A549 (cell line): ENCODE measurements at places on chromosomes 3 and 15.
A peak's percentile ranks its signal among the peaks of the same experiment; 100 is the strongest.

- DNase-seq: no peak
These were observed 175.2 kb downstream of the TAFA4 start for GRCh38 chr3:68757157-68757556.

- DNase-seq: no peak
These were observed 11.9 kb upstream of the TKT start for GRCh38 chr3:53267766-53268165.

- DNase-seq: no peak
These were observed 118.8 kb downstream of the TMCO5A start for GRCh38 chr15:38053205-38053604.

DNA sequence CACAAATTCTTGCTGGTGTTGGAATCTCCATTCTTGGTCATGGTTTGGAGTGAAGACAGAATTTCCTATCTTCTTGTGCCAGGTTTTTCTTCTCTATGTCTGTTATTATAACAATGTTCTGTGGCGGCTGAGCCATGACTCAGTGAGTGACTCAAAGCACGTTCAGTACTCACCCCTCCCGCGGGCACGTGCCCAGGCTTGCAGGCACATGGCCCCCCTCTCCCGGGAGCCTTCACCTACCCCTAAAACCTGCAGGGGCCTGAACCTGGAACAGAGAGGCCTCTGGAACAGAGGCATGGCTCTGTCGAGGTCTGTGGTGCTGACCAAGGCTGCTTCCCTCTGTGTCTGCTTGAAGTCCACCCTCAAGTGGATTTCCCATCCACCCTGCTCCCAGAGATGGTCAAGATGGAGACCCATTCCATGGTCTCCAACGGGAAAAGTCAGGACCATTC is 27.6 kb downstream of the PLXNB1 start:
- no peak for DNase-seq

- DNase-seq: no peak
These were observed at the start of gene GRAMD2A for GRCh38 chr15:72197460-72198355. GRAMD2A (minus strand) TSS chr15:72197787.

DNA sequence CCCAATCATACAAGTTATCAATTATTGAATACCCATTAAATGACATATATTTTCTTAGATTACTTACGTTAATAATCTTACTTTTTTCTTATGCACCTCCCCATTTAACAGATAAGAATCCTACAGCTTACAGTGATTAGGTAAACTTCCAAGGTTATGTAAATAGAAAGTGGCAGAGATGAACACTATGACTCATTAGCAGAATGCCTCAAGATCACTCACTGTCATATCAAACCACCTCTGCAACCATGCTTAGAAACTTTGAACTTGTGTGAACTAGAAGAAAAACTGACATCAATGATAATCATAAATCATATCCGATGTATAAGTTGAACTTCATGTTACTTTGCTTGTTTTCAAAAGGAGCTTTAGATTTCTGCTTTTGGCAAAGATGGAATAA is 911.6 kb upstream of the ARPP21 start:
- DNase-seq: no peak

DNA sequence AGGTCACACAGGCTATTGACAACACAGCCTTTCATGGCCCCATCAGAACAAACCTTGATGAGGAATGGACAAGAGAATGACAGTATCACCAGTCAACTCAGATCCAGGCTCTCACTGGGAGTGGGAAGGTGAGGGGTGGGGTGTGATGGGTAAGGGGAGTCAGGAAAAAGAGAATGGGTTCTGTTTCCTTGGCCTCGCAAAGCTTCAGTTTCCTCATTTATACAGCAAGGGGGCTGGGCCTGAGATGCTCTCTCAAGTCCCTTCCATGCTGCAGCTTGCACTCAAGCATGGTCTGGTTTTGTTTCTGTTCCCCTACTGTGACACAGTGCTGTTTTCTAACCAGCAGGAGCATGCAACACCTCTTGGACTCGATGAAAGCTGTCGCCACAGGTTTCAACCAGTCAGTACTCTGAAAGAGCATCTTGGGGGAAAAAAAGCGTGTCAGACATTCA is 65.7 kb upstream of the IL12A start:
- no peak for DNase-seq

- peak; percentile 20 for DNase-seq
These were observed 23.6 kb upstream of the RPL35A start for GRCh38 chr3:197926418-197926817.

DNA sequence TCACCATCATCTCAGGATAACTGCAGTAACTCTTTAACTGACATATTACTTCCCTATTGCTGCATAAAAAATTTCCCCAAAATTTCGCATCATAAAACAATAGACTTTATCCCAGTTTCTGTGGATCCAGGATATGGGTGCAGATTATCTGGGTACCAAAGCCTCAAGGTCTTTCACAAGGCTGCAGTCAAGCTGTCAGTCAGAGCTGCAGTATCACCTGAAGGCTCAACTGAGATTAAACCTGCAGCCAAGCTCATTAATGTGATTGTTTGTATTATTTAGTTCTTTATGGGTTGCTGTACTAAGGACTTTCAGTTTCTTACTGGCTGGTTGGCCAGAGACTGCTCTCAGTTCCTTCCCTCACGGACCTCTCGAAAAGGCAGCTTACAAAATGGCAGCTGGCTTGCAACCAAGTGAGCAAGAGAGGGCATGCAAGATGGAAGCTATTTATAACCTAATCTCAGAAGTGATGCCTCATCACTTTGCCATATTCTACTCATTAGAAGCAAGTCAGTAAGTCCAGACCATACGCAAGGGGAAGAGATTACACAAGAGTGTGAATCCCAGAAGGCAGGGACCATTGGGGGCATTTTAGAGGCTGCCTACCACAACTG is 54.9 kb downstream of the DCUN1D1 start:
- no peak for DNase-seq

DNA sequence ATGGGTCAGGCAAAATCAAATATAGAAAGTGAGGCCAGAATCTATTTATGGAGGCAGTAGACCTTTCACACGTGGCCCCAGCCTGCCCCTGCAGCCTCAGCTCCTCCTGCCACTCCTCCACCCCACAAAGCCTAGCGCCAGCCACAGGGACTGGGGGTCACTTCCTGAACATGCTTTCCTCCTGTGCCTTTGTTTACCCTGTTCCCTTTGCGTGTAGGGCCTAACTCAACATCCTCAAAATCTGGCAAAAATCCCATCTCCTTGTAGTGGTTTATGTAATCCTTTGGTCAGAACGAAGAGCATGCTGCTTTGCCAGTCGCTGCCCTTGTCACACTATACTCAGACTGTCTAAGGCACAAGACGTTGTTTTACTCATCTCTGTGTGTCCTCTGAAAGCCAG is 39.6 kb downstream of the KBTBD12 start:
- no peak for DNase-seq

DNA sequence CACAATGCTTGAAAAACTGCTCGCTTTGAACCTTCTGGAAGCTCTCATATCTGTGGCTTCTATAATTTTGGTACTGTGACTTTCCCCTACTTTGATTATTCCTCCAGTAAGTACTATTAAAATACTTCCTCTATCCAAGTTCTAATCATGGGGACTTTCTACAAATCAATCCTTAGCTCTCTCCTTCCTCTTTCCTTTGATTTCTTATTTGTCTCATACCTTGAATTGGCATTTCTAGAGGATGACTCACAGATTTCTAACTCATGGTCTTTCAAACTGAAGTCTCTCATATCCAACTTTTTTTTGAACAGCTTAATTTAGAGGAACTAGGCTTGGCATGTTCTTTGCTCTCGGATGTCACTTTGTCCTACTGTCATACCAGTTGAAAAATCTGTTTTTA is 241.8 kb downstream of the TBC1D5 start:
- no peak for DNase-seq

GRCh38 chr3:12507591-12508281 is 23.5 kb downstream of the TSEN2 start:
- DNase-seq: no peak

DNA sequence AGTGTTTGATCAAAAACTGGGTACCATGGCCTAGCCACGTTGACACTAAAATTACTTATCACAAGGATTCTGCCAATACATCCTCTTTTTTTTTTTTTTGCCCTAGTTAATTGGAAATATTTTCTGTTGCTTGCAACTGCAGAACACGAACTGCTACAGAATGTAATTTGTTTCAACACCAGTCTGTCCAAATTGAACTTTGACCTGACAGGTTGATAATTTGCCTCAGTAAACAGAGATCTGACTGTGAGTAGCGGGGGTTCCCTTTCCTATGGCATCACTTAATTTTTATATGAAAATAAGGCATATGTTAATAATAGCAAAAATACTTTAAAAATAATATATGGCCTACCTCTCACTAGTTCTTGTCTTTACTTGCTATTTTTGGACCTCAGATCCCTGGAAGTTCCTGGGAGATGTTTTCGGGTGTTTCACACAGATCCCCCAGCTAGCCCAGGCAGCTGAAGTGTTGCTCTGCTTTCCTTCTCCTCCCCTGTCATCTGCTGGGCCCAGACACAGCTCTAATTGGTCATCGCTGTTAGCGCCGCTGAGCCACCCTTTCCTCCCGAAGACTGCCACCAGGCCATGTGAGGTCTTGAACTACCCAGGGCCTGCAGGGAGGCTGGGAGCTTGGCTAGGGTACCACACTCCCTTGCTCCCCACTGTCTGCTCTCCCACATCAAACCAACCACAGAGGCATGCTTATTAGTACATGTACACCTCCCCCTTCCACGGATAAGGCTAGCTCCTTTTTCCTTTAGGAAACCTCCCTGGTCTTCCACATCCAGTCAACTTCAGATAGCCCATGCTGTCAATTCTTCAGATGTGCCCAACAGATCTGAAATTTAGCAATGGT is 89.8 kb upstream of the RNF7 start:
- DNase-seq: no peak

- DNase-seq: no peak
These were observed 104.6 kb downstream of the ATP1B3 start for GRCh38 chr3:141981084-141981483.

- DNase-seq: no peak
These were observed 47.7 kb upstream of the ANKRD28 start for GRCh38 chr3:15845475-15845874.

GRCh38 chr3:127552038-127552437 is 38.5 kb downstream of the TPRA1 start:
- DNase-seq: no peak

DNA sequence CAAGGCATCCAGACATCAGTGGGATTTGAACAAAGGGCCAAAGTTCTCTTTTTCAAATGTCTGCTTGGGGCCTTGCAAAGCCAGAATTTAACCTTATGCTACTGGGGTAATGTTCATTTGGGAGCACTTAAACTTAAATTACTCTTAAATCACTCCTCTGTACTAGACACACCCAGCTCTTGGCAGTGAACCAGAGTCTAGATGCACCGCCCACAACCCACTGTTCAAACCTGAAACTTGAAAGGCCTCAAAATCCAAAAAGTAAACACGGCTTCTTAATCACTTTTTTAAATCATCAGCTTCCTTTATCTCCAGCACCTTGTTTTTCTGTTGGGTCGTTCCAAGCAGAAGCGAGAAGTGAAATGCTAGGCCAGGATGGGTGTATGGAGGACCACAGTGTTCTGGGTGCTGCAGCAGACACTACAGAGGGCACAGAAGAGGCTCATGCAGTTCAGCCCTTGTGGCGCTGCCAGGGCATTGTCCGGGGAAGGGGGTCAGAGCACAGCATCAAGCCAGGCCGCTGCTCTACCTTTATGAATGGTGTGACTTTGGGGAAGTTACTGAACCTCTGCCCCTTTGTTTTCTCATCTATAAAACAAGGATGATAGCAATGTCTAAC is 28.8 kb downstream of the MECOM start:
- DNase-seq: no peak

- DNase-seq: no peak
These were observed 9.3 kb downstream of the FOXL2 start for GRCh38 chr3:138937690-138938055.

DNA sequence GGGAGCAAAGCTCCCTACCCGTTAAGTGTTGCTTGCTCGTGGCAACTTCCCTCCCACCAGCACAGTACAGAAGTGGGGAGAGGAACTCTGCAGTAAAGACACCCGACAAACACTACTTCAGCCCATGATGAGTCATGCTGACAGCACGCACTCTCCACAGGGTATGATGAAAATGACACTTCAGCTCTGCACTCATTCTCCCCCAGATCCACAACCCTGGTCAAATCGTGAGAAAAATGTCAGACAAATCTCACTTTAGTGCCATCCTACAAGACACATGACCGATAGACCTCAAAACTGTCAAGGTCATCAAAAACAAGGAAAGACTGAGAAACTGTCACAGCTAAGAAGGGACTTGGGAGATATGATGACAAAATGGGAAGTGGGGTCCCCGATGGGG is 278.9 kb downstream of the OCA2 start:
- DNase-seq: peak; percentile 22

GRCh38 chr3:5464649-5465048 is 277.1 kb downstream of the EDEM1 start:
- DNase-seq: no peak

DNA sequence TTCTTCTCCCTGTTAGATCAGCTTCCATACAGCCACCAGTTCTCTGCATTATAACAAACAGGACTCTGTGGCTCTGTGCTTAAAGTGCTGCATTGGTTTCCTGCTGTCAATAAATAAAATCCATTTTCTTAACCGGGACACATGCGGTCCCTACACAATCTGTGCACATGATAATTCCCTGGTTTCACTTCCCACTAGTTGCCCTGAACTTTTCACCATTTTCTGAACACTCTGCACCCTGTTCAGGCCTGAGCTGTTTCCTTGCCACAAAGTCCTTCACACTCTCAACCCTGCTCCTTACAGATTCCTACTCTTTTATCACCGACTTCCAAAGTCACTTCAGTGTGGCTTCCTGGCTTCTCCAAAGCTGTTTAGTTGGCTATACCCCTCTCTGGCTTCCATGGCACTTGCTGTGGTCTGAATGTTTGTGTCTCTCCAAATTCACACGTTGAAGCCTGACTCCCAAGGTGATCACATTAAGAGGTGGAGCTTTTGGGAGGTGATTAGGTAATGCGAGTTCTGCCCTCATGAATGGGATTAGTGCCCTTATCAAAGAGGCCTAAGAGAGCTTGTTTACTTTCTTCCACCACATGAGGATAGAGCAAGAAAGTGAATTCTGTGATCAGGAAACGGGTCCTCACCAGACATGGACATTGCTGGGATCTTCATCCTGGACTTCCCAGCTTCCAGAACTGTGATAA is 233.4 kb downstream of the CHST2 start:
- DNase-seq: no peak

GRCh38 chr3:22659651-22660475 is 543.3 kb upstream of the UBE2E2 start:
- DNase-seq: no peak

DNA sequence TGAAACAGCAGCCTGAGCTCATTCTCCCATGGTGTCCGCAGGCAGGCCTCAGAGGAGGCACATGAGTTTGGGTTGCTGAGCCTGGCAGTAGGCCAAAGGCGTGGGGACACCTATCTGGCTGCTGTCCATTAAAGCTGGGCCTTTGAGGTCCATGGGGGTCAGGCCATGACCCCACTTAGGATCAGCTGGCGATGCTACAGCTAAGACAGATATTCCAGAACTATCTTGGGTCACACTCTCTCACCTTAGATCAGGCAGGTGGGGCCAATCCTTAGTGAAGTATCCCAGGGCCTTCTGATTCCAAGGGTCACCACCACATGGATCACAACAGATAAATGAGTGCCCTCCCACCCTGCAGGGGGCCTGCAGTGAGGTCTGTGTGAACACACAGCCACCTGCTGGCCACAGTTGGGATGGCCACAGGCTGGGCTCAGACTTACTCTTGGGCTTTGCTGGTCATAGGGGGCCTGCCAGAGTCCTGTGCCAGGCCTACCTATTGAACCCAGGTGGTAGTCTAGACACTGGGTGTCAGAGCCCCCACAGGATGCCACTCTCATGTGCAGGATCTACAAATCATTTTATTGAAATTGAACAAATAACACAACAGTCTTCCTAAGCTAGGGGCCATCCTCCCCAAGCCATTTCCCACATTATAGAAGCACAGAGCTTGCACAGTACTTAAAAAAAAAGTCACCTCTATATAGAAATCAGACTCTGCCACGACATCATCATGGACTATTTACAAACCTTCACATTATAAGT is 2.0 kb upstream of the HYAL2 start:
- peak; percentile 73 for DNase-seq
